Natural killer cell (primary cell): ENCODE measurements at places on chromosomes 2 and 18.

GRCh38 chr2:176648700-176649297 lies 379.6 kb downstream of the MTX2 start:
- DNase-seq: no peak

DNA sequence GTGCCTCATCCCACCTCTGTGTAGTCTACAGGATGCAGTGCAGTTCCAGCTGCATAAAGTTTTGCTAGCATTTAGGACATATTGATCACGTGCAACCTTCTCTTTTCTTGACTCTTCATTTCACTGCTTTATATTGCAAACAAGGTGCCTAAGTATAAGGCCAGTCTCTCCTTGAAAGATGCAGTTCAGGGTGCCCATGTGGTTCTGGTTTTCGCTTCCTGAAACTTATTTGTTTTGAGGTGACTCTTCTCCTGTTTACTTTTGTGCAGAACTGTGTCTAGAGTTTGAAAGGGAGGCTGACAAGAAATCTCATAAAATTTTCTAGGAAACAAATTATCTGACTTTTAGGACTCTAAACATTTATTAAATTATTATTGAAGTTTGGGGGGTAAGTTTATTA lies 189.9 kb downstream of the UBE2E3 start:
- DNase-seq: no peak

DNA sequence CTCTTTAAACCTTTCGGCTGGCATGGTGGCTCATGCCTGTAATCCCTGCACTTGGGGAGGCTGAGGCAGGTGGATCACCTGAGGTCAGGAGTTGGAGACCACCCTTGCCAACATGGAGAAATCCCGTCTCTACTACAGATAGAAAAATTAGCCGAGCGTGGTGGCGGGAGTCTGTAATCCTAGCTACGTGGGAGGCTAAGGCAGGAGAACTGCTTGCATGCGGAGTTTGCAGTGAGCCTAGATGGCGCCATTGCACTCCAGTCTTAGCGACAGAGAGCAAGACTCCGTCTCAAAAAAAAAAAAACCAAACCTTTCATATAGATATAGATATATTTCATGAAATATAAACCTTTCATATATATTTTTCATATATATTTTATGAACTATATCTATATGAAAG lies 864.7 kb downstream of the TRIB2 start:
- DNase-seq: no peak

- peak; percentile 22 for DNase-seq
Measured at GRCh38 chr18:74476140-74476539, 19.0 kb upstream of the DIPK1C start.

DNA sequence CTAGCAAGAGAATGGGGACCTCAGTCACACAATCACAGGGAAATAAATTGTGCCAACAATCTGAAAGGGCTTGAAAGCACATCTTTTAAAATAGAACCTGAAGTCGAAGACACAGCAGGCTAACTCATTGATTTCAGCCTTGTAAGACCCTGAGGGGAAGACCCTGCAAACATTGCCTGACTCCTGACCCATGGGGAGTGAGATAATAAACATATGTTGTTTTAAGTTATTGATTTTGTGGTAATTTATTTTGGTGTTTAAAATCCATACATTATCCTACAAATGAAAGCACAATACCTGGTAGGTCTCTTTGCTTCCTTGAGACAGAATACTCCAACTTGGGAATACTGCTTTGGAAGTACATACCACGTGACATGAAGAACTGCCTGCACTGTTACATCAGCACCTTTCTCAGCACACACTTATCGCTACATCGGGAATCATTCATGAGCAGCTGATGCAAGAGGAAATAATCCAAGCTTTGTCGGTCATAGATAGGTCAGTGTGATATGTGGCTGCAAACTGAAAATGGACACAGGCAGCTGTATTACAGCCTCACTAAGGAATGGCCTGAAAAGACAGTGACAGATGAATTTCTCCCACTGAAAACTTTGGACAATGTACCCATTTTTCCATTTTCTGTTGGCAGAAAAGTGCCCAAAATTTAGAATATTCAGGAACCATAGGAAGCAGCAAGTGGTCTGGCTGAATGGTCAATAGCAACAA lies 494.5 kb upstream of the MAP2 start:
- DNase-seq: no peak

GRCh38 chr18:3985664-3986063 lies 469.4 kb downstream of the DLGAP1 start:
- DNase-seq: no peak

DNA sequence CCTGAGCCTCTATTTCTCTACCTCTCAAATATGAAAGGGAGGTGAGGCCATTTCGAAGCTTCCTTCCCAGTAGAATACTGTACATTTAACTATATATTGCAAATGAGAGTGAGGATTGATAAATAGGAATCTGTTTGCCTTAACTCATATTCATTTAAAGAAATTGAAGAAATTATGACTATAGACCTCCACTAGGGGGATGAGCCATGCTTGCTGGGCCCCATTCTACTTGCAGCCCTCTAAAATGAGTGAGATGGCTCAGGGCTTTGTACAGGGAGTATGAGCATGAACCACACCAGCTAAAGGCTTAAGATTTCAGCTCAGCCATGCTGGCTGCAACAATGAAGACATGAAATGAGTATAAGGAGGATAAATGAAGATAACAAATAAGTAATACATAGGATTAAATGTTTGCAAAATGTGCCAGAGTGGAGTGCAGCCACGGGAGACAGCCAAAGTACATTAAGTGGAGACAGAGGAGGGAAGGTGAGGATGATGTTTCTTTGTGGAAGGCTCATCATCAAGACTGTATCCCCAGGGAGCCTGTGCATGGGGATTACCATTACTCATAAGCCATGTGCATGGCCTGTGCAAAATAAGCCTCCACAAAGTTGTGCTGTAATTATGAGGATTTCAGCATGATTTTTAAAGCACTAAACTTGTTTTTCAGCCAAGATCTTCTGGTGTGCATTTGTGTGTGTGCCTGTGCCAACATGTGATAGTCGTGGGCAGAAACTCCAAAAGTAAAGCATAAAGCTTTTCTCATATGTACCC lies 300.8 kb downstream of the CNTNAP5 start:
- no peak for DNase-seq

DNA sequence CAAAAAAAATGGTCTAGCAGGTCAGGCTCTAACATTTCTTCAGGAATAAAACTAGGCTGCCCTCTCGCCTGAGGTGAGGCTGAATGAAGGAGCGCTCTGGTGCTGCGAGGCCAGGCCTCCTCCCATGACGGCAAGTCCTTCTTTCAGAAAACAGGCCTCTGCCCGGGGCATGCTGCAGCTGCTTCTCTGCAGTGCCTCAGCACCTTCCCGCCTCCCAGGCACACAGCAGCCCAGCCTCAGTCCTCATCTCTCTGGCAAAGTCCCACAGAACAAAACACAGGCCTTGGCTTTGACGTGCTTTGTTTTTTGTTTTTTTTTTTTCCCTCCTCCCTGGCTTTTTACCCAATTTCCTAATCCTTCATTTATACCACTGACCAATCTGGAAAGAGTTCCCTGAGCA lies 74.8 kb downstream of the BCL11A start:
- DNase-seq: no peak

- no peak for DNase-seq
Measured at GRCh38 chr2:240994171-240994896, 4.1 kb upstream of the SNED1 start.

GRCh38 chr2:28178946-28179345 lies 213.7 kb upstream of the FOSL2 start:
- no peak for DNase-seq

- DNase-seq: no peak
Measured at GRCh38 chr18:63648241-63648640, 4.2 kb upstream of the SERPINB4 start.

DNA sequence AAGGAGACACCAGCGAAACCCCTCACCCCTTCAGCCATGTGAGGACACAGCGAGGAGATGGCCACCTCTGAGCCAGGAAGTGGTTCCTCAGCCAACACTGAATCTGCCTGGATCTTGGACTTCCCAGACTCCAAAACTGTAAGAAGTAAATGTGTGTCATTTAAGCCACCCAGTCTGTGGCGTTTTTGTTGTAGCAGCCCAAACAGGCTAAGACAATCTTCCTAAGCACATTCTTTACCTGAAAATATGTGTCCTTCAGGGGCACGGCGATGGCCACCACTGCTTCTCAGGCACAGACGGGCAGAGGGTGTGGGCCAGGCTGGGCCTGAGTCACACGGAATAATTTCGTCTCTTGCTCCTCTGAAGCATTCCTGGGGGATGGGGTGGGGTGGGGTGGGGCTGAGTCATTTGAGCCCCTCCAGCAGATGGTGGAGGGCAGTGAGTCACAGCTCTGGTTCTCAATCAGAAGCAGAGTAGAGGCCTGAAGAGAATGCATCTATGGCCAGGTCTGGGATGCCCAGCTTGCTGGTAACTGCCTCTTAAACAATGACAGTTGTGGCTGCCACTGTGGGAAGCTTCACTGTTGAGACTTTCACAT lies 142.4 kb downstream of the CAPN13 start:
- no peak for DNase-seq

DNA sequence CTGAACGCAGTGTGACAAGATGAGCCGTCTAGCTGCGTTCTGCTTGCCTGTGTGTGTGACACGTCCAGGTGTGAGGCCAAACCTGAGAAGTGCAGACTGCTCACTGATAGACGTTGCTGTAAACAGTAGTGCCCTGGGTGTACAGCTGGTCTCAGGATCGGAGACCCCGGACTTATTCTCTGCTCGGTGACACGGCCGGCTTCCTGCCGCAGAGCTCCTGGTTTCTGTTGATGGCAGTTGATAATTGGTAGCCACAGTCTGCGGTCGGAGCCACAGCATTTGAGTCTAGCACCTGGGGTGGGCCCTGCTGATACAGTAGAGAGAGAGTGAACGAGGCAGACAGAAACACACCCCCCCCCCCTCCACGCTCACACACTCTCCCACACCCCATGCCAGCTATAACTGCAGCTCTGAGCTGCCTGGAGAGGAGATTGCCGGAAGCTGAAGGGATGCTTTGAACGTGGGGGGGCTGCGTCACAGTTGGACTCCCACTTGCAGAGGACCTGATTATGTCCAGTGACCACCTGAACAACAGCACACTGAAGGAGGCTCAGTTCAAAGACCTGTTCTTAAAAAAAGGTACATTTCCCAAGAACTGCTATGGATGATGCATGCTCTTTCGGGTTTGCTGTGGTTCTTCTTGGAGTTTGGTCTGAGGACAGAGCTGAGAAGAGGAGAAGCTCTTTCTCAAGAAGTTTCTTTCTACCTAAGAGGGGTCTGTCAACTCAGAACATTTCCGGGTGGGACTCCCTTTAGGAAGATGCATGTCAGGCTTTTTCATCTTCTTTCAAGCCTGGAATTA lies 114.0 kb downstream of the FAM210A start:
- peak; percentile 87 for DNase-seq

DNA sequence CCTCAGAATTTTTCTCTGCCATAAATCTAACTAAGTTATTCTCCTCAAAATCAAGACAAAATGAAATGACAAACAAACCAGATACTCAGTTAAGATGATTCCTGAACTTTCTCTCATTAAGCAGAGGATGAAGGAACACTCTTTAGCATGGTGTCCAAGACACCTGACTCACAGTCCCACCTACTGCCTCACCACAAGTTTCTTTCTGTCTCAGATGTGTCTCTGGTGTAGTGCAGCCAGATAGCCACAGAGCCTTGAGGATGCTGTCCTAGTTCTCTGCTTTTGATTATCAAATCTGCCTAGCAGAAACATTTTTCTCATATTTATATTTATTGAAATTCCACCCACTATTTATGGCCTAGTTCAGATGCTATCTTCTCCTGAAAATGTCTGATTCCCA lies 103.6 kb upstream of the TMEM200C start:
- no peak for DNase-seq

- peak; percentile 4 for DNase-seq
Measured at GRCh38 chr18:32919799-32920198, 147.0 kb upstream of the KLHL14 start.

- no peak for DNase-seq
Measured at GRCh38 chr18:62018034-62018758, 125.4 kb upstream of the RNF152 start.

GRCh38 chr2:29260142-29260772 lies 145.0 kb downstream of the CLIP4 start:
- no peak for DNase-seq

DNA sequence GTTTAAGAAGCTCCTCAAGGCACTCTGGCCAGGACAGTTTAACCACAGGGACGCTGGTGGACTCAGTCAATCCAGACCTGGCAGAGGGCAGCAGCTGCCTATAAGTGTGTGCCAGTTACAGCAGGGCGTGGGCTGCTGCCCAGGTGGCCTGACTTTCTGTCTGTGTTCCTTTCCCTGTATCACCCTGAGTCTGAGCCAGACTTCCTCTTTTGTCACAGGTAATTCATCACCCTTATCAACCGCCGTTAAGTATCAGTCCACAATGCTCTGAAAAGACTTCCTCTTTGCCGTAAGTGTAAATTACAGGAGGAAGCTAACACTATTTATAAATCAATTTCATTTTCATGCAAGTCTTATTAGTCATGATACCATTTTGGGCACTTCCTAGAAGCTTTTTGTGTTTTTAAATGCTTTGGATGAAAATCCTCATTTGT lies 7.0 kb downstream of the LPIN1 start:
- DNase-seq: peak; percentile 78

DNA sequence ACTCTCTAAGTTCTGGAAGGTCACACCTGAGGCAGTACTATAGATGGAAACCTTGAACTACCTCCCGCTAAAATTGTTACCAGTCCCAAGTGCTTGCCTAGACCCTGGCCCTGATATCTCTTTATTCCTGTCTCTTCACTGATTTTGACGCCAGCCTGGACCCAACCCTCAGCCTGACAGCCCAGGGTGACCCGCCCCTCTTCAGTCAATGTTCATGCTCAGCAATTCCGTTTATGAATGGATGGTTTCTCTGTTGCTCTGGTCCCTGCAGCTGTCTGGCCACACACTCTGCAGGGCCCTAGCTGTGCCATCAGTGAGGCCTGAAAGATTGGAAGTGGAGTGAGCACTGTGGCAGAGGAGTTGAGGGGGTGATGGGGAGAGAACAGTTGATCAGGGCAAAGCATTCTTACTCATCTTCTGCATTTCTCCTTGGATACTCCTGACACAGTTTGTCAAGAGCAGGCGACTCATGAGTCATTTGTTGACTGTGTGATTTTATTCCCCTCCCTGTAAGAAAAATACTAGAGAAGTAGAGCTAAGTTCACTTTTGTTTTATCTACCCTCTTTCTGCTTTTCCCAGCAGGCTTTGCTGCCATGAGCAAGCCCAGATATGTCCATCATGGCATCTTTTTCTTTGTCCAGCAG lies 46.0 kb downstream of the NPAS2 start:
- DNase-seq: no peak

DNA sequence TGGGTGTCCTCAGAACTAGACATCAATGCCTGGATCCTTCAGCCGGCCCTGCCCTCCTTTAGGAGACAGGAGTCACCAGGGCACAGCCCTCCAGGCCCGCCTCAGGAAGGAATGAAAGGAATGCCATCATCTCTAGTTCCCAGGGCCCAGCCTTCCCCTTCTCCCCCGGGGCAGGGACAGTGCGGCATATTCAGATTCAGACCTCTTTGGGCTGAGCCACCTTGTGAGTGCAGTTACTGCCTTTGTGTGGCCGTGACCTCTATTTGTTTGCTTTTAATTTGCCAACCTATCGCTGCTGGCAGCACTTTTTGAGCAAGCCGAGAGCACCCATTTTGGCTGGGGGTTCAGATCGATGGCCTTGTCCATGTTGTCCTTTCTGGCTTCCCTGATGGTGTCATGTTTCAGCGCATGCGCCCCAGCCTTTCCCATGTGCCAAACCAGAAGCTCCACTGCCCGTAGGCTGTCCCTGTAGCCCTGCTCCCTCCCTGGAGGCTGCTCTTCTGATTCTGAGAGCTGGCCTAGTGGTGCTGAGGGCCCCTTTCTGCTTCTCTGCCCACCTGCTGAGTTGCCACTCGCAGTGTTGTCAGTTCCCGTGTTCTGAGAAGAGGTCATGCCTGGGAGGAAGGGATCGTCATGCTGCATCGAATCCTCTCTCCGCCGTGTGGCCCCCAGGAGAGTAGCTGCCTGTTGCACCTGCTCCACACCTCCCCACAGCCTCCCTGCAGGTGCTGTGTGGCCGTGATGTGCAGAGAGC lies 10.9 kb downstream of the ANKRD23 start:
- no peak for DNase-seq
